Progenitor cell of endocrine pancreas (in vitro differentiated cells): ENCODE measurements at places on chromosomes 13 and 19.
A peak's percentile ranks its signal among the peaks of the same experiment; 100 is the strongest.

DNA sequence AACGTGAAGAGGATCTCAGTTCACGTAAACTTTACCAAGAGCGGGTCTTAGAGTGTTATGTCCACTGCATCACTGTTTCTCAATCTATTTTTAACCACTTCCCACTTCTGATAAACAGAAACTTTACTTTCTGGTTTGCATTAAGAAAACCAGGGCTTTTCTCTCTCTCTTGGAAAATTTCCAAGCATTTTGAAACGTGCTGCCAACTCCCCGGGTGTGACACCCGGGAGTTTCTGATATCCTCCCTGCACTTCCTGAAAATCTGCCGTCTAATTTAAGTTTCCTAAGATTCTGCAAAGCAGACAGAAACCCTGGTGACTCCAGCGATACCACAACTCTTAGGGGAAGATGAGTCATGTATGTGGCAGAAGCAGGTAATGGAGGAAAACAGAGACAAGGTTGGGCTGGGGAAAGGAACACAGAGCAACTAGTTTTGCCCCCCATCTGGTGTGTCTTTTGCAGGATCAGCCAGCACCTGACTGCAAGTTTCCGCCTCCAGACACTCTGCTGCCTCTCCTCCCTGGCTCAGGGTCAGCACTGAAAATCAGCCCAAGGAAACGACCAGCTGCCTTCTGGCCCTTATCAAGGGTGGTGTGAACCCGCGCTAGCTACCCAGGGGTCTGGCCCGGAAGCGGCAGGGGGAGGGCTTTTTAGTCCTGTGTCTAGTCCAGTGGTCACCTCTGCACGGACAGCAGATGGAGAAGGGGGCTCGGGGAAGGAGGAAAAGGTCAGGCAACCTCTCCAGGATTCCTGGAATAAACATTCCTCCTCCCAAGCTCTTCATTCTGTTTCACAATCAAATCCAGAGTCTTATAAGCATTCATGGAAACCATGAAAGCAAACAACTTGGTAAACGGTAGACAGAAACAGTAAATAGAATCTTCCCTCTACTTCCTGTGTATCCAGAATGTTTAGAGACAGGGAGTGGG, 11.3 kb upstream of the FFAR2 start:
- no peak for DNase-seq

- no peak for DNase-seq
These were observed 1.3 kb downstream of the FARP1 start for GRCh38 chr13:98144027-98144741.

DNA sequence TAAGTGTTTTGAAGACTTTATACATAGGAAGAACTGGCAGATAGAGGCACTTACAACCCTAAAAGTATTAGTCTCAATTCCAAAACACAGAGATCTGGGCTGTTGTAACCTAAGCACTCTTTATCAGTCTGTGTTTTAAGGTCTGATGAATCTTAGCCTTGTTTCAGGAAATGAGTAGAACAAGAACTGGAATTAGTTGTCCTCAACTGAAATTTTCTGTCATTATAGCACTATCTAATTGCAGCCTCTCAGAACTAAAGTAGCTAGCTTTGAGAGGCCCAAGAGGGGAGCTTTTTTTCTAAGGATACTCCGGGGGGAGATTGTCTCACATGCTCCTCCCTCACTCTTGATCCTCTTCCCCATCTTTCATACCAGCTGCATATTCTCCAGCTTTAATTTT, 13.1 kb downstream of the HNRNPM start:
- DNase-seq = no peak

DNA sequence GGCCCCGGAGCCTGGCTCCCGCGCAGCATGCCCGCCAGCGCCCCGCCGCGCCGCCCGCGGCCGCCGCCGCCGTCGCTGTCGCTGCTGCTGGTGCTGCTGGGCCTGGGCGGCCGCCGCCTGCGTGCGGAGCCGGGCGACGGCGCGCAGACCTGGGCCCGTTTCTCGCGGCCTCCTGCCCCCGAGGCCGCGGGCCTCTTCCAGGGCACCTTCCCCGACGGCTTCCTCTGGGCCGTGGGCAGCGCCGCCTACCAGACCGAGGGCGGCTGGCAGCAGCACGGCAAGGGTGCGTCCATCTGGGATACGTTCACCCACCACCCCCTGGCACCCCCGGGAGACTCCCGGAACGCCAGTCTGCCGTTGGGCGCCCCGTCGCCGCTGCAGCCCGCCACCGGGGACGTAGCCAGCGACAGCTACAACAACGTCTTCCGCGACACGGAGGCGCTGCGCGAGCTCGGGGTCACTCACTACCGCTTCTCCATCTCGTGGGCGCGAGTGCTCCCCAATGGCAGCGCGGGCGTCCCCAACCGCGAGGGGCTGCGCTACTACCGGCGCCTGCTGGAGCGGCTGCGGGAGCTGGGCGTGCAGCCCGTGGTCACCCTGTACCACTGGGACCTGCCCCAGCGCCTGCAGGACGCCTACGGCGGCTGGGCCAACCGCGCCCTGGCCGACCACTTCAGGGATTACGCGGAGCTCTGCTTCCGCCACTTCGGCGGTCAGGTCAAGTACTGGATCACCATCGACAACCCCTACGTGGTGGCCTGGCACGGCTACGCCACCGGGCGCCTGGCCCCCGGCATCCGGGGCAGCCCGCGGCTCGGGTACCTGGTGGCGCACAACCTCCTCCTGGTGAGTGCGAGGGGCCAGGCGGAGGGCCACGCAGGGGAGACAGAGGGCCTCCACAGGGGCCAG, at the start of gene KL:
Gene KL (plus strand): TSS at position 10 of the 909 bp plus-strand sequence. CDS start 18 bp downstream, at position 28.
- peak; percentile 22 for DNase-seq

- DNase-seq = peak; percentile 38
These were observed 1.2 kb downstream of the KLF2 start for GRCh38 chr19:16325641-16326400.

DNA sequence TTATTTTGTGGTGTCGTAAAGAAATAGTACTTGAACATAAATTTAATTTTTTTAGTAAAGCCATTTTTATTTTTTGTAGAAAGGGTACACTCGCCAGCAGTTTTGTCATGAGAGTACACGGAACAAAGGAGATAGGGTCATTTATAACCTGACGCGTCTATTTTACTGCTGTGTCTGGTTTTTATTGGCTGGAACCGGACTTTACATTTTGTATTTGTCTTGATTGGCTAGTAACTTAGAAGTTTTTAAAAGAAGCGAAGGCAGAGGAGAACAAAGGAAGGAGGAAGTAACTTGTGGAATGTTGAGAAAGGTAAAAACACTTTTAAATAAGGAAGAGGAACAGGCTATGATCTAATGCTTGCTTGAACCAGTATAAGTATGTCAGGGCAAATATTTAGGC, 43.5 kb downstream of the TRPM4 start:
- DNase-seq = no peak

DNA sequence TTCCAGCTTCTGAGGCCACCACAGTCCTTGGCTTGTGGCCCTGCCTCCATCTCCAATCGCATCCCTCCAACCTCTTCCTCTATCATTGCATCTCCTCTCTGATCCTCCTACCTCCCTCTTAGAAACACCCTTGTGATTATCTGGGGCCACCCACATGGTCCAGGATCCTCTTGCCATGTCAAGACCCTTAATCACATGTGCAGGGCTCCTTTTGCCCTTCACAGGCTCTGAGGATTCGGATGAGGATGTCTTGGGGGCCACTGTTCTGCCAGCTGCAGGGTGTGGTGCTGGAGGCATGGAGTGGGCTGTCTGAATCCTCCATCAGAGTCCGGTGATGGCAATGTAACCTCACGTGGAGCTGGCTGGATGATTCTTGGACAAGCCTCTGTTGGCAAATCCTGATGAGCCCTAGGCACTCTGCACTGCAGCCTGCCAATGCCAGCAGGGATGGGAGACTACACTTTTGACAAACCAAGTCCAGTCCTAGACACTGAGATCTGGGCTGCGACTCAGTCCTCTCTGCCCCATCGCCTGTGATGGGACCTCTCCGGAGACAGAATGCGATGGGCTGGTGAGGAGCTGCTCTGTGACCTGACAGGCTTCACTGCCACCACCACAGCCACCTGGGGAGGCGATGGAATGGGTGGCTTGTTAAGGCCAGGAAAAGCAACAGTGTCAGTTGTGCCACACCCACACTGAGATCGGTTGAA, 61.2 kb downstream of the CCDC70 start:
- DNase-seq = no peak

DNA sequence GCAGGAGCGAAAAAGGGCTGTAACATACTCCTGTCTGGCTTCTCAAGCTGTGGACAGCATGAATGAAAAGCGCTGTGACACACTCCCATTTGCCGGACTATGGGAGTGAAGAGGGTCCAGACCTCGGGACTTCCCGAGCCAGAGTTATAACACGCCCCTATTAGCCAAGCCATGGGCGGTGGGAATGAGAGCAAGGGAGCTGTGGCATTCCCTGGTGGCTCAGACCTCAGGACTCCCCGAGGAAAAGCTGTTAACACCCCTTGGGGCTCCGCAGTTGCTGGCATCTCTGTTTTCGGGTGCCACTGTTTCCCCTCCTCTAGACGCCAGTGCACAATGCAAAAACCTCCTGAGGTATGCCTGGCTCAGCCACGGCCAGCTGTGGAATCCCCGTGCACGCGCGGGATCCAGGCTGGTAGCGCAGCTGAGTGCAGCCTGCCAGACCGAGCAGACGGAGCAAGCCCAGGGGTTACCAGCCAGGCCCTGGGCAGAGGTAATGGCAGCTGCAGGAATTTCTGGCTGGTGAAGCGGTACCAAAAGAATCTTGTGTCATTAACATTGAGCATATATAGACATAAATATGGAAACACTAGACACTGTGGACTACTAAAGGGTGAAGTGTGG, 1534.6 kb upstream of the PRR20A start:
- DNase-seq = no peak

- no peak for DNase-seq
These were observed 152.0 kb upstream of the IRS2 start for GRCh38 chr13:109938255-109938936.

- no peak for DNase-seq
These were observed 1437.9 kb downstream of the EFNB2 start for GRCh38 chr13:105097521-105097920.

DNA sequence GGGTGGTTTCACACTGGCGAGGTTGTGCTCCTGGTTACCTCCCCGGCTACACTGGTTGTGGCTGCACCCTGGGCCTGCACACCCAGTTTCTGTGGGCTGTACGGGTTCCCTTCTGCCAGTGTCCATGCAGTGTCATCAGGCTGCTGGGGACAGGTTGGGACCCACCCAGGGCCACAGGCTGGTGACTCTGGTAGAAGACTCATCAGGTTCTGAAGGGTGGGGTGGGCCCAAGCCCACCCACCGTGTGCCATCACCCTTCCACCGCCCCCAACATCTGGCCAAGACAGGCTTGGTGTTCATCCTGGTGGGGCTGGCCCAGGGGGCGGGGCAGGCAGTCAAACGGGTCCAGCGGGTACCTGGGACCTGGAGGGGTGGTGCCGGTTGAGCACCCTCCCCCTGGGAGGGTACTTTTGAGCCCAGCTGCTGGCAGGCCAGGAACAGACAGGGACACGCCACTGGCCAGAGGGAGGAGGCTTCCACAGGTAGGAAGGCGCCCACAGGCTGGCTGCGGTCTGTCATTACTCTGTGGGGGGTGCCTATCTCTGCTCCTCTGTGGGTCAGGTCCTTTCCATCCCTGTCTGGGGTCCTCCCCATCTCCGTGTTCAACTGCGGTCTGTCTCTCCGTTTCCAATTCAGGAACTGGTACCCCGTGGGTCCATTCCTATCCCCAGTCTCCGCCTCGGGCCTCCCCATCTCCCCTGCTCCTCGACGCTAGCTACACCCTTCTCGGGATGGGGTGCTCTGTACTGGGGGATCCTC, at the start of gene RNF225:
Gene RNF225 (plus strand): TSS at position 437 of the 759 bp plus-strand sequence. CDS start 434 bp downstream, outside the sequence.
- DNase-seq = no peak

DNA sequence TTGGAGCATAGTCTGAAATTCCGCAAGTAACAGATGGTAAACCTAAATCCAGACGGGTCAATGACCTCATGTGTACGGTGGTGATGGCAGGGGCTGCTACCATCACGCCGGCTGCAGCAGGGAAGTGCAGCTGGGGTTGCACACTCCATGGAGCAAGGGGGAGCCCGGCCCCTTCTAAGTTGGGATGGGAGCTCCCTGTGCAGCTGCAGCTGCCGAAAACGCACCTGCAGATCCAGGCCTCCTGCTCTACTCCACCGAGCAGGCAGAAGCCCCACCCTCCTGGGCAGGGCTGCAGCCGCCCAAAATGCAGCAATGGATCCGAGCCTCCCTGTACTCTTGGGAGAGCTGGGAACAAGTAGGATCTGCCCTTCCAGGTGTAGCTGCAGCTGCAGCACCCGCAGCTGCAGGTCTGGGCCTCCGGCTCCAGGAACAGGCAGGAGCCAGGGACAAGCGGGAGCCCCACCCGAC, 25.5 kb downstream of the KBTBD6 start:
- DNase-seq = peak; percentile 10

DNA sequence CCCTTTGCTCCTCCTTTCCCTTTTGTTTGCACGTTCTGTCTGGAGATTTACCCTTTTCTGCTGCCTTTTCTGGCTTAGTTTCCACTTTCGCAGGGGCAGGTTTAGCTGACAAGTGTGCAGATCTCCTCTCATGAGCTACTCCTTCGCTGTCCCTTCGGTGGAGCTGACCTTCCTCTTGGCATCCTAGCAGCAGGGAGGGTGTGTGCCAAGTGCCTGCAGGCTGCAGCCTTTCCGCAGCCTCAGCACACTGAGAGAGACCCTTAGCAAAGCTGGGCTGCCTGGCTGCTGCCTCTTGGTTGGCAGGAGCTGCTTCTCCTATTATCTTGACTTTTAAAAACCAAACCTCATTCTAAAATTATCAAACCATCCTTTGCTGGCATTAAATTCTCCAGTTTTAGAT, 132.5 kb downstream of the DNAJC3 start:
- DNase-seq = no peak

DNA sequence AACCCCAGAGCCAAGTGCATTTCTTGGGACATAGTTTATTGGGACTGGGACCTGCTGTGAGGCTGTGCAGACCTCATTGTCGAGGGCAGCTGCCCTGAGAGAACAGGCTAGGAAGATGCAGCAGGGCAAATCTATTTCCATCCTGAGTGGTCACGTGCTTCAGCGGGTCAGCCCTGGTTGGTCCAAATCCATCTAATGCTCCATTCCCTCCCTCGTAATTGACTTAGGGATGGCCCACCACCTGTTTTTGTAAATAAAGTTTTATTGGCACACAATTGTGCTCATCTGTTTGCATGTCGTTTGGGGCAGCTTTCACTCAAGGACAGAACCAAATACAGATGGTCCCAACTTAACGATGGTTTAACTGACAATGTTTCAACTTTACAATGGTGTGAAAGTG, 75.5 kb upstream of the ADGRE5 start:
- DNase-seq = no peak

DNA sequence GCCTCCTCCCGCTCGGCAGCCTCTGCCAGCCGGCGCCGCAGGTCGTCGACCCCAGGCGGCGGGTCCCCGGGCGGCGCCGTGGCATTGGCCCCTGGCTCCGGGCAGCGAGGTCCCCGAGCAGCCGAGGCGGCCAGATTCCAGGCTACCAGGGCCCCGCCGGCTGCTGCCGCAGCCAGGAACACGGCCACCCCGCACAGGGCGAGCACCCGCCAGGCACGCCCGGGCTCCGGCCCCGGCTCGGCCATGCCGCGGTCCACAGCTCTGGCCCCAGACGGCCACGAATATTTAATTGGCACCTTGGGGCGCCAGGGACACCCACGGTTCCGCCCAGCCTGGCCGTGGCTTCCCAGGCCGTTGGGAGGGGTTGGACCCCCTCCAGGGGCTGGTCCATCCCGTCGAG, at the start of gene CCDC194:
Gene CCDC194 (minus strand): TSS at position 283 of the 400 bp plus-strand sequence. CDS start 38 bp downstream, at position 245.
- no peak for DNase-seq

- DNase-seq = no peak
These were observed 4.6 kb upstream of the BST2 start for GRCh38 chr19:17409990-17410389.
